ENCODE measurements at places on chromosomes 1 and 21.

DNA sequence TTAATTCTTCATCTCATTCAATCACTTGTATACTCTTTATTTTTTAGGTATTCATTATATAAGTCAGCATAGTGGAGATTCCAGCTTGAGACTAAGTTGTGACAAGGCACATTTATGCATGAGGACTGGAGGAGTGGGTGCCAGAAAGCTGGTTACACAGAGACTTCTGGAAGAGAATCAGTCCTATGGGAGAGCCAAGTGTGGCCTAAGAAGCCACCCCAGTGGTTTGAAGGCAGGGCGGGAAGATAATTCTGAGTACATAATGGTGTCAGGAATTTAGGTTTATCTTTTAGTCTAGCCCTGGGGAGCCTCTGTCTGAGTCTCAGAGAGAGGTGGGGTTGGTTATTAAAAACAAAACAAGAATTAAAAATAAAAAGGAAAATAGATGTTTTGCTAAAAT is 83.0 kb downstream of the SPAG17 start:
- no peak for DNase-seq

DNA sequence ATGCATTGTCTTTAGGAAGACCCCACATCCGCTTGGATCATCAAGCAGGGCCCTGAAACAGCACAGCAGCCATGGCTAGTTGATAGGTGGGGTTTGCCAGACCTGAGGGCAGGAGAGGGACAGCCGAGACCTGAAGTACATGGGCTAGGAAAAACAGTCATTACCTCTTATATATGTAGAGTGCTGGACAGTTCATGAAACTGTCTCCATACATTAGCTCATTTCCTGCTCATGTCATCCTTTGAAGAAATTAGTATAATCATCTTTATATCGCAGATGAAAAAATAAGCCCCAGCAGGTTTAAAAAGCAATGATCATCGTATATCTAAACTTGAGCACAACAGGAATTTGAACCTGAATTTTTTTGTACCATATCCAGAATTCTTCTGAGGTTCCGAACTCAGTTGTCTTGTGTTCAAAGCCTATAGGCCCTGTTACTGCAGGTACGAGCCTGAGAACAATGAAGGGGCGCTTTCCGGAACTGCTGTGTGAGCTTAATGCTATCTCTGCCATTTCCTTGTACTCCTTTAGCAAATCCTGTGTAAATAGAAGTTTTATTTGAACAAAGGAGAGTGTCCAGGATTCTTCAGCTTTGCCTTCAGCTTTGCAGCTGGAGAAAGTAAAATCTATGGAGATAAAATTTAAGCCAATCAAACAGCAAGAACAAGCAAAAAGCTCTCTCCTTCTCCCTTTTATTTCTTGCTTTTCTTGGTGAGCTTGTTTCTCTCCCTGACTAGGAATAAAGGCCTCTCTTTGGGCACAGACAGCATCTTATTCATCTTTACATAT is 32.4 kb upstream of the DUSP10 start:
- no peak for DNase-seq

DNA sequence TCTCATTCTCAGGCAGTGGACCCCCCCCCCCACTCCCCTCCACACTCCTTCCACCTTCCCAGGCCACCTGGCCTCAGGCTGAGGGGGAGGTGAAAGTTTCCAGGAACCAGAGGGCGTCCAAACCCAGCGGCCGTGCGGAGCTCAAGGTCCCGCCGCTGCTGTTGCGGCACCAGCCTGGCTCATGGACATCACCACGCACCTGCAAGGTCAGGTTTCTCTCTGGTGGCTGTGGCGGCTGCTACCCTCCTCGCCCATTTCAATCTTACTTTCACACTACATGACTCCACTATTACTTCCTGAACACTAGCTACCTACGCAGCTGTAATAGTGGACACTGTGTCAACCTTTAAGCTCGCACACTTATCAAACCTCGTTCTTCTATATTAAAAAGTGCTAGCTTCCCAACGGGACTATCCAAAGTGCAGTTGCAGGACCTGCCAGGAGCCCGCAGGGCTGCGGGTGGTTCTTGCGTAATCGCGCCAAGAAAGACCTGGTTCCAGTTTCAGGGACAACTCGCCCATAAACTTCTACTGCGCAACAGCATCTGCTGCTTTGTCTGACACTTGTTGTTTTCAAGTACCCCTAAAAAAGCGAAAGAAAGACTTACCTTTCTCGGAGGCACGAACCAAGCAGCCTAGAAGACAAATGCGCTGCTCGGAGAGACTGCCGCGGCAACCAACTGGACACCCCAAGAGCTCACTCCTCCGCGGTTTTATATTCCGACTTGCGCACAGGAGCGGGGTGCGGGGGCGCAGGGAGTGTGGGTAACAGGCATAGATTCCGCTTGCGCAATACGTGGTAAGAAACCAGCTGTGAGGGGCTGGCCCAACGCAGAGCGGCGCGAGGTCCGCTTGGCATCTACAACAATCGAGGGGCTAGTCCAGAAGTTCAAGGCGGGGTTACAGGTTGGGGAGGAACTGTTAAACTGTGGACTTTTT is at the start of gene DIRAS3:
Gene DIRAS3 (minus strand): TSS at position 687 of the 938 bp plus-strand sequence. CDS start 3,330 bp downstream, outside the sequence.
- no peak for DNase-seq

DNA sequence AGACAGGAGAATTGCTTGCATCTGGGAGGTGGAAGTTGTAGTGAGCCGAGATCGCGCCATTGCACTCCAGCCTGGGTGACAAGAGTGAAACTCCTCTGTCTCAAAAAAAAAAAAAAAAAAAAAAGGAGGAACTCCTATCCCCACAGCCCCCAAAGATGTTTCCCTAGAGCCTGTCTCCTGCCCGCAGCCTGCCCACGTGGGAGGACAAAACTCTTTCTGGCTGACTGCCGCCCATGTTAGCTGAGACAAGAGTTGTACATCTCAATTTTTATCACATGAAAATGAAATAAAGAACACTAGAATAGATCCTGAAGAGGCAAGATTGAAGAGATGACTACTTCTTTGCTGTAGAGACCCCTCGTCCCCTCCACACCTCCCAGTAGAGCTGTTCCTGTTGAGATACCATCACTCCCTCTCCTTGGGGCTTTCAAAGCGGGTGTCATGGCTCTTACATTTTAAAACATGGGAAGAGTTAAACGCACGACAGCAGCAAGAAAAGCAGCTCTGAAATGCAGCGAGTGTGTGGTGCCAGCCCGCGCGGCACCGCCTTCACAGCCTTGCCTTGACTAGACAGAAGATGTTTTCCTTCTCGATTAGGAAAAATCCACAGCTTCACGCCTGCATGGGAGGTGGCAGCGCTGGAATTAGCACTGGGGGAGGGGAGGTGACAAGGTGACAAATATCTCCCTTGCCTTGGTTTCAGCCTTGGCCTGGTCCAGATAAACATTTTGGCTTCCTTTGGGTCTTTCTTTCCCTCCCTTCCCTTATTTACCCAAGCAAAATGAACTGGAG is 253.4 kb upstream of the CSF3R start:
- no peak for DNase-seq

- no peak for DNase-seq
These were observed 71.4 kb downstream of the DDR2 start for GRCh38 chr1:162703708-162704107.

DNA sequence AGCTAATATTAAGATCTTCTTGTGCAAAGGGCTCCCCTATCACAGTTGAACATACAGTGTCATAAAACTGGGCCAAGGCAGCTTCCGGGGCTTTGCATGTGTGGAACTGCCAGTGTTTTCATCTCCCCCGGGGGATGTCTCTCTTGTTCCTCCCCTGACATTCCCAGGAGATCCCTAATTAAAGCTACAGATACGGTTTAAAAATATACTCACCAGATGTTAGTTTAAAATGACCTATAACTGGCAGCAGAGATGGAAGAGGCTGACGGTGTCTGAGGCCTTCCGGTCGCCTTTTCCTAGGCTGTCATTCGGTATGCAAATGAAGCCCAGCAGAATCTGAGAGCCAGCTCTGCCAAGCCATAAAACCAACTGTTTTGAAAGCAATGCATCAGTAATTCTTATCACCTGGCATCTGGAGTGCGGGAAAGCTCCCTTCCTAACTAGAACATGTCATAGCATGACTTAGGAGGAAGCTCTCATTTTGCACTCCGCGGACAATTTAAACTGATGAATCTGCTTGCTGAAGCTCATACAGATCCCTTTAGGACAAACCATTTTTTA is 436.5 kb upstream of the VAMP3 start:
- DNase-seq = peak; percentile 9

- no peak for DNase-seq
These were observed 321.7 kb upstream of the PROX1 start for GRCh38 chr1:213666113-213666512.

GRCh38 chr1:163565166-163565565 is 243.4 kb downstream of the NUF2 start:
- no peak for DNase-seq

DNA sequence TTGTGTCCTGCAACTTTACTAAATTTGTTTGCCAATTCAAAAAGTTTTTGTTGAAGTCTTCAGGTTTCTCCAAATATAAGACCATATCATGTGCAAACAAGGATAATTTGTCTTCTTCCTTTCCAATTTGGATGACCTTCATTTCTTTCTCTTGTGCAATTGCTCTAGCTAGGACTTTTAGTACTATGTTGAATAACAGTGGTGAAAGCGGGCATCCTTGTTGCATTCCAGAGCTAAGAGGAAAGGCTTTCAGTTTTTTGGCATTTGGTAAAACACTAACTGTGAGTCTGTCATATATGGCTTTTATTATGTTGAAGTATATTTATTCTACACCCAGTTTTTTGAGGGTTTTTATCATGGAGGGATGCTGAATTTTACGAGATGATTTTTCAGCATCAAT is 630.0 kb upstream of the ADGRL2 start:
- no peak for DNase-seq

- no peak for DNase-seq
These were observed 2.2 kb downstream of the S100A2 start for GRCh38 chr1:153563483-153563901.

- no peak for DNase-seq
These were observed 24.1 kb downstream of the PTGFRN start for GRCh38 chr1:116933606-116934515.

DNA sequence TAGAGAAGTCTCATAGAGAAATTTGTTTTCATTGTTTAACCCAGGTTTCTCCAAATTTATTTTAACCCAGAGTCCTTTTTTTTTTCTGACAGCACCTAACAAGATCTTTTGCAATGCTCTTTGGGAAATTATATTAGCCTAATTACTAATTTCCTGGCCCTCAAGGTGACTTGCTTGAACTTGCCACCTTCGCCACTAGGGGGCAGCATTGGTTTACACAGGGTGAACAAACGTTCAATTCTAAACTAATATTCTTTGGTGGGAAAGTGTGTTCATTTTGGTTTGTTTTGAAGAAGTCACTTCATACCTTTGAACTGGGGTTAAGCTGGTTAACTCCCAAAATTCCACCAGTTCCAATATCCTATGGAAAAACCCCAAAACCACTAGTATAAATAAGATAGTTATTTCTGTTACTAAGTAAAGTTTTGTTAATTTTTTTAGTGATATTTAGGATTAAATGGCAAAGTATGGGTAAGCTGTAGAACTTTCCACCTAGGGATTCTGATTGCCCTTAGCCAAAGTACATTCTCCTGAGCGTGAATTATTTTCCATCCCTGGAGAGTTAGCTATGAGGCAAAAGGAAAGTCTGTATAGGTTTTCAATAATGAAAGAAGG is 13.0 kb downstream of the CCDC190 start:
- DNase-seq = no peak

- no peak for DNase-seq
These were observed 11.5 kb upstream of the HSD17B7 start for GRCh38 chr1:162779043-162779442.

DNA sequence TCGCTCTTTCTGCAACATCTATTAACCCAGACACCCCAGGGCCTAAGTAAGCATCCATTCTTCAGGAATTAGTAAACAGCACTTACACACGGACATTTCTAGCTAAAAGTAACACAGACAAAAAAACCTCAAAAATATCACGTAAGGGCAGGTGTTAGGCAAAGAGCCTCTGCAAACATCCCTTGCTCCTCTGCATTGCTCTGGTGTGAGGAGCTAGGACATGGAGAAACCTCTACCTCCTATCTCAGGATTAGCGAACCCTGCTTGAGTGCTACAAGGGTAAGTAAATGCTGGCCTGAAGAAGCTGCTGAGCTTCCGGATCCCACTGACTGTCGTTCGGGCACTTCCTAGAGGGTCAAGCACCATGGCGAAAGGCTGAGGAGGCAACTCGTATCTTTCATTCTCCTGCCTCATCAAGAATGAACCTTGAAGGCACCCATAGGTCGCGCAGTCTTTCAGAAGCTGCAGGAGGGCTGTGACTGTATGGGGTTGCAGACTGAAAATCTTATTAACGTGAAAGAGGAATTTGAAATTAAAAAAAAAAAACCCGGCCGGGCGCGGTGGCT is 2.1 kb downstream of the PTGER3 start:
- no peak for DNase-seq

GRCh38 chr1:67745875-67746698 is 61.1 kb downstream of the GADD45A start:
- DNase-seq = no peak

GRCh38 chr1:206961668-206962067 is 8.6 kb downstream of the FCAMR start:
- DNase-seq = peak; percentile 51

DNA sequence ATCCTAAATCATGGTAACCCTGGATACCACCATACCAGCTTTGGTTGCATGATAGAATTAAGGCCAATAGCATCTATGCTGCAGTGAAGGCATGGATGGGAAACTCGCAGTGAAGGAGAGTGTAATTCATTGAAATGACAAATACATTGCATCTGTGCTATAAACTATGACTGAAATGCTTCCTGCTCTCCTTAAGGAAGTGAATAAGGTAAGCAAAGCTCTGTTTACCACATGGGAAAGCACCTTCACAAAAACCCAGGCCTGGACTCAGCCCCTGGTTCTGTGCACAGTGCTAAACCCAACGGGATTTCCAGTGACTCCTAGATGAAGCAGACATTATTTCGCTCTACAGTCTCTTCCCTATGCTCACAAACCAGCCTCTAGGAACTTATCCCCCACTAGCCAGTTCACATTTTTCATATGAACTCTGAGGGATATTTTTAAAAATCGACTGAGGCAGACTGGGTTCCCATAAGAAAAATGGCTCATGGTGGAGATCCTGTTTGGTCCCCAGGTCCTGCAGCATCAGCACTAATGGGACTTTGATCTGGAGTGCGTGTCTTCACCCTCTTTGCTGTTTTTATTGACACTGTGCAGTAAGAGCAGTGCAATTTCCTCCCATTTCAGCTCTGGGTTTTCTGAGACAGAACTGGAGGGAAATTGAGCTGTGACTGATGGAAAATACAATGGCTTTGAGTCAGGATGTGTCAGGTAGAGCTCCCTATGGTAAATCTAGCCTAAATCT is 362.7 kb downstream of the SIPA1L2 start:
- no peak for DNase-seq

GRCh38 chr21:45151445-45152160 is 77.2 kb downstream of the ADARB1 start:
- peak; percentile 59 for DNase-seq

DNA sequence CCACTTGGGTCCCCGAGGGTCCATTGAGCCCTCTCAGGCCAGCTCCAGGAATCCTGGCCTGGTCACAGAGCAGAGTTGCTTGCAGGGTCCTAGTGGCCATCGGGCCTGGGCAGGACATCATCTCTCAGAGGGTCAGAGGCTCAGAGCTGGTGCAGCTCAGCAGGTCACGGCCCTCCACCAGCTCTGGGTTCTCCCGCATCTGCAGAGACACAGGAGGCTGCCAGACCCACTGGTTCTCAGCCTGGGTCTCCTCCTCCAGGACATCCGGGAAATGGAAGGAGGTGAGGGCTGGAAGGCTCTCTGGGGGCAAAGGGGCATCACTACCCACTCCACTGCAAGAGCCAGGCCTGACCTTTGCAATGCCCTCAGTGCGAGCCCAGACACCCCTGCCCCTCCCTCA is 6.5 kb downstream of the TMEM54 start:
- no peak for DNase-seq

GRCh38 chr1:74571891-74572290 is 59.5 kb upstream of the LRRC53 start:
- DNase-seq = no peak

Measured in mesenteric fat pad (tissue), 1 donor.